ENCODE measurements at places on chromosomes 1 and 21.

DNA sequence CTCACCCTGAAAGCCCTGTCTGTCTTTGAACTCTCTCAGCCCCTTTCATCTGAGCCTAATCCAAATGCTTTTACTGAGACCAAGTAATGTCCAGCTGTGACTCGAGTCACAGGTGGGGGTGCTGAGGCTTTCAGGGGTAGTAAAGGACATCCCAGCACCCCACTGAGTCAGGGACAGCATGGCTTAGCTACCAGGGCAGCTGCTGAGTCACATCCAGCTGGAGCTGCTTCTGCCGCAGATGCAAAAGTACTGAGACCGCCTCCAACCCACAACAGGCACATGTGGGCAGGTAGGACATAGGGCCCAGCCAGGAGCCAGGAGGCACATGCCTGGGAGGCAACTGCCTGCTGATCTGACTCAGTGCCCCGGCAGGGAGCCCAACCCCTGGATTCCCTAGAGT, 6.7 kb upstream of the VSIG8 start:
- no peak for DNase-seq

DNA sequence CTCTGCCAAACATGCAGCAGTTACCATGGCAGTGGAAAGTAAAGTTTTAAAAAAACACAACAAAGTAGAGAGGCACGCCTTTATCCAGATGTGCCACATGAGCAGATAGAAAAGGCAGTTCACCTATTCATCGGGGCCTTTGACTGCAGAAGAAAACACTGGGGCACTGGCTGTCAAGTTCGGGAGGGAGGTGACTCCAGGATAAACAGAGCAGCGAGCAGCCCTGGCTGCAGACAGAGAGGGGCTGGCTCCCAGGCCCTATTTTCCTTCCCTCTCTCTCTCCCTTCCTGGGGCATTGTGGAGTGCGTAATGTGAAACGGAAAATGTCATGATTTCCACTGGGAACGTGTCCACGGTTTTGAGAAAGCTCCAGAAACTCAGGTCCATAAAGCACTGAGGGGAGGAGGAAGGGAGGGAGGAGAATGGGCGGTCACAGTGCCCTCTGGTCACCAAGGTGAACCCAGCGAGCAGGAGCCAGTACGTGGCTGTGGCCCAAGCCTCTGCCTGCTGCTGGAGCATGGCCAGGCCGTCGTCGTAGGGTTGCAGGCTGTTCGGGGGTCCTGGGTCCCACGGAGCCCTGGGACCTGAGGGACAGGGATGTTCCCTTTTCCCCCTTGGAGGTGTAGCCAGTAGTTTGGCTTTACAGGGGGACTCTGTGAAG, 114.7 kb upstream of the IRF2BP2 start:
- DNase-seq, result no peak

DNA sequence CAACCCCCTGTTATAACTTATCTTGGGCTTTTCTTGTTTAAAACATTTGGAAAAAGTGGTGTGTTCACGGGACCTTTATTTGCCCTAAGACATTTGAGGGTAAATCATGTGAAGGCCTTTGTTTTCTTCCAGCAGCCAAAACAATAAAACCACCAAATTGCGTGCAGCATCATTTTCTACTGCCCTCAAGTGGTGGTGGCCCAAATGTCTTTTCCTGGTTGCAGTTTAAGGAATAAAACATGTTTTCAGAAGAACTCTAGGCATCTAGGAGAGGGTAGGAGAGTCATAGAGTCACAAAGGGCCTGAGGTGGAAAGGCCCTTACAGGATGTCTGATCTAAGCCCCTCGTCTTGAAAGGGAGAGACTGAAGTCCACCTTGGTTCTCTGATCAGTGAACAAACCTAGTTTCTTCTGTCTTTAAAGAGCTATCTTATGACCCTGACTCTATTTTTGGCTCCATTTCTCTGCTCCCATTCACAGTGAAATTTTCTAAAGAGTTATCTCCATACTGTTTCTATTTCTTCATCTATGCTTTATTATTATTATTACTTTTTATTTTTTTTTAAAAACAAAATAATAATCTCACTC, 16.0 kb upstream of the EPS15 start:
- no peak for DNase-seq

- no peak for DNase-seq
Observed at GRCh38 chr1:231964961-231965360, 338.4 kb downstream of the DISC1 start.

- DNase-seq, result no peak
Observed at GRCh38 chr1:233677690-233678354, 63.9 kb downstream of the KCNK1 start.

DNA sequence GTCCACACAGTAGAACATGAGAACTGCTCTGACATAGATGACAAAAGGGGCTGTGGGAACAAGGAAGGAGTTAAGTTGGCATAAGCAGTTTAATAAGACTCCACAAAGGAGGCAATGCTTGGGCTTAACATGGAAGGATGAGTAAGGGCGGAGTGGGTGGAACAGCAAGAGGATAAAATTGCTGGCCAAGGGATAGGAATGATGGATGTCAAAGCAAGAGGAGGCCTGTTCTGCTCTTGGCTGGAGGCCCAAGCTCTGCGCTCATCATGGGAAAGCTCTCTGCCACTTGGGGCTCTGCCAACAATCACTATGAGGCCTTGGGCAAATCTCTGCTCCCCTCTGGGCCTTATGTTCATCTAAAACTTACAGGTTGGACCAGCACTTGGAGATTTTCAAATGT, 98.3 kb upstream of the CAMK1G start:
- no peak for DNase-seq

GRCh38 chr1:188423073-188423472, 1594.3 kb downstream of the PLA2G4A start:
- no peak for DNase-seq

DNA sequence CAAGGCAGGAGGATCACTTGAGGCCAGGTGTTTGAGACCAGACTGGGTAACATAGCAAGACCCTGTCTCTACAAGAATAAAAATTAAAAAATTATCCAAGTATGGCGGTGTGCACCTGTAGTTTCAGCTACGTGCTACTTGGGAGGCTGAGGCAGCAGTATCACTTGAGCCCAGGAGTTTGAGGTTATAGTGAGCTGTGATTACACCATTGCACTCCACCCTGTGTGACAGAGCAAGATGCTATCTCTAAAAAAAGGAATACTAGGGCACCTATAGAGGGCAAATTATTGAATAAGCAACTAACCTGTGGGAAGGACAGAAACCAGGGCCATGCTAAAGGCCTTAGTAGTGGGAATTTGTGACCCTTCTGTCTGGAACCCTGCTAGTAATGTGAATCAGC, 86.1 kb downstream of the TENT5C start:
- DNase-seq, result no peak

Measured in GM18507 (cell line).